ENCODE measurements at places on chromosomes 2 and 18.

DNA sequence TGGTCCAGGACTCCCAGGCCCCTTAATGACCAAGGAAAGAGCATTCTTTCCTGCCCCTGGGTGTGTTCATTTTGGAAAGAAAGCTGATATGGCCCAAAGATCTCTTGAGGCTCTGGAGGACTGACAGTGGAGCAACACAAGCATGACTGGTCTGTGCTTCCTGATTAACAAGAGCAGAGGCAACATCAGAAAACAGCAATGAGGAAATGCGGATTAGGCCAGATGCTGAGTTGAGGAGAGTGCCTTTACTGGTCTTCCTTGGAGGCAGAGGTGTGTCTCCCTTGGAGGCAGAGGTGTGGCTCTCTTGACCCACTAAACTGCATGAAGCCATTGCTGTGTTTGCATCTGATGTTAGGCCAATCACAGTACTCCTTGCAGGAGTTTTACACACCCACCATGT lies 19.9 kb downstream of the IL36B start:
- DNase-seq, result no peak

GRCh38 chr2:180012523-180012922 lies 5.4 kb upstream of the CWC22 start:
- DNase-seq, result no peak

DNA sequence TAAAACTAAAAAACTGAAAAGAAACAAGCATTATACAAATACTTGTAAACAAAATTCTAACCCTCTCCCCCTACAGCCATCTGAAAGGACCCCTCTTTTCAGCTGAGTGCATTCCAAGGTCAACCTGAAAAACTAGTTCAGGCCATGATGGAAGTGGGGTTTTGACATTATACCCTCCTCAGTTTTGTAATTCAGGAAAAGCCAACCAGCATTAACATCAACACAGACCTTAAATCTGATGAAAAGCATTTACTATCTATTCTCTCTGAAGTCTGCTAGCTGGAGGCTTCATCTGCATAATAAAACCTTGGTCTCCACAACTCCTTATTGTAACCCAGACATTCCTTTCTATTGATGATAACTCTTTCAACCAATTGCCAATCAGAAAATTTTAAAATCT lies 302.2 kb downstream of the CNTNAP5 start:
- DNase-seq, result no peak

DNA sequence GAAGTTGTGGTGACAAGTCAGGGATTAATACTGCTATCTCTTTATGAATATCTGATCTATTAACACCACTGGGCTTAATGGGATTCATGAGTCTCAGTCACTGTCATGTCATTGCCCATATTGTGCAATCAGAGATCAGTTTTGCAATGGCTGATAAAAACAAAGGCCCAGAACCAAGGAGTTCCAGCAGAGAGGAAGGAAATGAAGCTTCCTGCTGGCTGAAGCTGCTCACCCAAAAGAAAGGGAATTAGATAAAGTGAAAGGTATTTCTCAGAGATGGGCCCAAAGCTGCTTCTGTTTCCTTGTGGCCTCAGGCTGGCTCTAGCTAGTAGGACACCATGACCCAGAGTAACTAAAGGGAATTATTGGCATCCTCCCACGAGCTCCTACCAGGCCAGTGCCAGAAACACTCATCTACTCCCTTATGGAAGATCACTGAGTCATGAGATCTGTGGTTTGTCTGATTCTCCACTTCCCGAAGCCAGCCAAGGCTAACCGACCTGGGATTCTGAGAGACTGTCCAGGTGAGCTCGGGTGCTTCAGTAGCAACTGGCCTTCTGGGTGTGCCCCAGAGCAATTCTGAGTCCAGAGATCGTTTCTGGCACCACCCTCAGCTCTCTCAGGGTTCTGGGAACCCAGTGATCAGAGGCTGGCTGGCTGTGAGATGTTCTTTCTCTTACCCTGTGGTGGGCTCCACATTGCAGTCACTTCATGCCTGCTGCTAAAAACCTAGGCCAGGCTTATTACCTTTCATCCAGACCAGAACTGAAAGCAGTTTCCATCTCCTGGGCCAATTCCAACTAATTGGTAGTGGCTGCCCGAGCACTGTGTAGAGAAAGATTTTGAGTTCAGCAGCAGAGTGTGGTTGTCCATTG lies 129.5 kb upstream of the PELI1 start:
- DNase-seq, result peak; percentile 46

- no peak for DNase-seq
Observed at GRCh38 chr2:10437806-10438205, 10.3 kb downstream of the ODC1 start.

- DNase-seq, result no peak
Observed at GRCh38 chr2:74181739-74182138, 3.1 kb upstream of the MOB1A start.

DNA sequence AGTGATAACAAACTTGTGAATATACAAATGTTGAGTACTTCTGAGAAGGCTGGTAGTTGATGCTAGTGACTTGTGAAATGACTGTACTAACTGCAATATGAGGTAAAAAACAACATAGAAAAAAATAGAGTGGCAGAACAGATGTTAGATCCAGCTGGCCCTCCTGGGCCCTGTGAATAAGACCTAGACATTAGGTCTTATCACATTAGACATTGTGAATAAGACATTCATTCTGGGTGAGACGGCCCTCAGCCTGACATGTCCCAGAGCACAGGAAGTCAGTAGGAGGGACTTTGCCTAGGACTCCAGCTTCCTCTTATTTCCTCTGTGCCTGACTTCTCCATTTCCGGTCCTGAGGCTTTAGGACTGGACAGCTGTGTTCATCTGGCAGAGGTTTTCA lies 22.9 kb downstream of the DOK1 start:
- no peak for DNase-seq

Data from ovary (tissue), 10 donors.